Activated T-helper 1 cell treated with anti-CD3 and anti-CD28 coated beads, Interleukin-2, amount 50 U/mL, for 16 hours (primary cell): ENCODE measurements at places on chromosomes 16 and 17.
A peak's percentile ranks its signal among the peaks of the same experiment; 100 is the strongest.

DNA sequence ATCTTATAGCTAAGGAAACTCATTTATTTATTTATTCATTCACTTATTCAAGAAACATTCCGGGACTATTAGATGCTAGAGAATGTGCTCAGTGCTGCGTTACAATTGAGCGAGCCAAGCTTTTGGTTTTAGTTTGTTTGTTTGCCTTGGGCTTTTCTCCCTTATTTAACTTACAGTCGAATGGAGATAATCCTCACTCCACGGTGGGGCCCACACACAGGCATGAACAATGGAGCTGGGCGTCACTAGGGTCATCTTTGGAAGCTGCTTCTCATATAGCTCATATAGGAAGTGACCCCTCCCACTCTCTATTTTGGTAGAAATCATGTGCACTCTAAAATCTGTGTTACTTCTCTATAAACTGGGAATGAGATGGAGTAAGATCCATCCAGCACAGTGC lies 210.0 kb downstream of the TMEM114 start:
- DNase-seq: no peak

DNA sequence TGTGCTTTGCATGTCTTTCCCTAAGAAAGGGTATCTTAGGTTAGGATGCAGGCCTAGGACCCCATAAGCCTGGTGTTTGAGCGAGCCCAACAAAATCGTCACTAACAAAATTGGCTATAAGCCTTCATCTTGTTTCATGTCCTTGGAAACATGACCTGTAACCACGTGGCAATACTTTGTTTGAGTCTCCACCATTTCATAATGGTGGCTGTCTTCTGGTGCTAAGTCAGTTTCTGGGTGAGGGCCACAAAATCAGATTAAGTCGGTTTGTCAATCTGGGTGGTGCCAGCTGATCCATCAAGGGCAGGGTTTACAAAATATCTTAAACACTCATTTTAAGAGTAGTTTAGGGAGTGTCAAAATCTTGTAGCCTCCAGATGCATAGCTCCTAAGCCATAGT lies 33.0 kb downstream of the C16orf54 start:
- DNase-seq: no peak

- DNase-seq: no peak
Observed at GRCh38 chr16:87198881-87199280, 118.3 kb downstream of the C16orf95 start.

GRCh38 chr16:79047337-79047736 lies 553.2 kb downstream of the MAF start:
- no peak for DNase-seq

DNA sequence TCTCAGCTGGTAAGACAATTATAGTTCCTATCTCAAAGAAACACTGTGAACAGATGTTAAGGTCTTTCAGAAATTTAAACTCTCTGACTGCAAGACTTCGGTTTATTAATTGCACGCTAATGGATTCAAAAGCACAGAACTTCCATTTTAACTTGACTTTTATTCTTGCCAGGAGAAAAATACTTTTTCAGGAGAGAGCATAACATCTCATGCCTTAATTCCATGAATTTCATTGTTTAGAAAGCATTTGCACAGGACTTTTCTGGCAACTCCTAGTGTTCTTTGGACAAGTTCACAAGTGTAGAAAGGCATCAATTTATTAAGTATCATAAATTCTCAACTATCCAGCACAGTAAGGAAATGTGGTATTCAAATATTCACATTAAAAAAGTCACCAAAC lies 22.4 kb downstream of the STX8 start:
- DNase-seq: no peak

DNA sequence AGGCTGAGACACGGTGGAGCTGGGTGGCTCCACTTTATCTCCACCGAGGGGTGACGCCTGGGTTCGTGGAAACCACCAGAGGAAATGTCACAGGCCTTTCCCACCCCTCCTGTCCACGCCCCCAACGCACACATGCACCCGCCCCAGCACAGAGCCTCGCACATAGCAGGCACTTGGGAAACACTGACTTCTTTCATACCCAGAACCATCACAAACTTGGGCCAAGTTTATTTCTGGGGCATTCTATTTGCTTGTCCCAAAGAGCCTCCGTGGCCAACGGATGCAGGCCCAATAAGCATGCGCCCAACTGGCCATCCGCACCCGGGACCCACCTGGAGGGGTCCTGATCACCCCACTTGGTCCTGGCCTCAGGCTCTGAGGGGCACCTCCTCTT lies 3.3 kb downstream of the BCAR1 start:
- no peak for DNase-seq

- DNase-seq: peak; percentile 70
Observed at GRCh38 chr16:3074860-3075522, 9.6 kb downstream of the IL32 start.

DNA sequence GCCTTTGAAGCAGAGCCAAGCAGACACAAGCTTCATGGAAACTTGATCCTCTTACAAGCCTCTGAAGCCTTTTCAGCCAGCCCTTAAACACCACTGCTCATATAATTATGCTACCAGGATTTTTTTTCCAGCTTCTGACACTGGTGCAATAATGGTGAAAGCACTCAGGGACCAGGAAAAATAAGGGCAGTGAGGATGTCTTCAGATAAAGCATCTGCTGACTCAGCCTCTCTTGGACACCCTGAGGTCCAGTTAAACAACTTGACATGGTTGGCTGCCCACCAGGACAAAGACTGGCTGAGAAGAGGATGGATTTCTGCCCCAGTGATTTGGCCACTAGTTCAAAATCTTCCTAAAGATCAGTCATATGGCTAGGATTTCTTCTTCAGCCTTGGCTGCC lies 124.2 kb upstream of the N4BP1 start:
- DNase-seq: no peak

DNA sequence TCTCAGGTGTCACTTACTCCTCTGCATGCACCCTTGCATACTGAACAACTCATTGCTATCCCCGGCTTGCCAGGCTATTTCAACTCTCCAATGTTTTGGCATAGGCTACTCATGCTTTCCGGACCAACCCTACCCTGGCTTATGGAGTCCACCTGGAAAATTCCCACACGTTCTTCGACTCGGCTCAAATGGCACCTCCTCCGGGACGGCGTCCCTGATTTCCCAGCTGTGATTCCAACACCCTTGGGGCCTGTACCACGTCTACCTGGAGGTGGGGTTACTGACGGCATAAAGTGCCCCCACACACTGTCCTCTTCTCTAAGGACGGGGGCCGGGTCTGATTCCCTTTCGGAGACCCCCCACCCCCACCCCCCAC lies 498 bp downstream of the SMYD4 start:
- no peak for DNase-seq

GRCh38 chr16:728131-728889 lies 1.4 kb downstream of the HAGHL start:
- no peak for DNase-seq

GRCh38 chr16:69926241-69926640 lies 24.9 kb upstream of the CLEC18A start:
- no peak for DNase-seq

GRCh38 chr17:78111016-78111726 lies 17.4 kb downstream of the TMC6 start:
- DNase-seq: no peak

GRCh38 chr16:49562228-49562627 lies 188.6 kb downstream of the C16orf78 start:
- no peak for DNase-seq

- no peak for DNase-seq
Observed at GRCh38 chr17:13346592-13346991, 255.1 kb downstream of the HS3ST3A1 start.

DNA sequence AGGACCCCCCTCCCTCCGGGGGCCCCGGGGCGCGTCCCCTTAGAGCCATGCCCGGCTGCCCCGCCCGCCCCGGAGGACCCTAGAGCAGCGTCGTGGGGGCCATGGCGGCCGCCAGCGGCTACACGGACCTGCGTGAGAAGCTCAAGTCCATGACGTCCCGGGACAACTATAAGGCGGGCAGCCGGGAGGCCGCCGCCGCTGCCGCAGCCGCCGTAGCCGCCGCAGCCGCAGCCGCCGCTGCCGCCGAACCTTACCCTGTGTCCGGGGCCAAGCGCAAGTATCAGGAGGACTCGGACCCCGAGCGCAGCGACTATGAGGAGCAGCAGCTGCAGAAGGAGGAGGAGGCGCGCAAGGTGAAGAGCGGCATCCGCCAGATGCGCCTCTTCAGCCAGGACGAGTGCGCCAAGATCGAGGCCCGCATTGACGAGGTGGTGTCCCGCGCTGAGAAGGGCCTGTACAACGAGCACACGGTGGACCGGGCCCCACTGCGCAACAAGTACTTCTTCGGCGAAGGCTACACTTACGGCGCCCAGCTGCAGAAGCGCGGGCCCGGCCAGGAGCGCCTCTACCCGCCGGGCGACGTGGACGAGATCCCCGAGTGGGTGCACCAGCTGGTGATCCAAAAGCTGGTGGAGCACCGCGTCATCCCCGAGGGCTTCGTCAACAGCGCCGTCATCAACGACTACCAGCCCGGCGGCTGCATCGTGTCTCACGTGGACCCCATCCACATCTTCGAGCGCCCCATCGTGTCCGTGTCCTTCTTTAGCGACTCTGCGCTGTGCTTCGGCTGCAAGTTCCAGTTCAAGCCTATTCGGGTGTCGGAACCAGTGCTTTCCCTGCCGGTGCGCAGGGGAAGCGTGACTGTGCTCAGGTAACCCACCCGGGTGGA lies 759 bp downstream of the ALKBH5 start:
- peak; percentile 40 for DNase-seq

GRCh38 chr17:2233441-2233947 lies 70.1 kb downstream of the SMG6 start:
- DNase-seq: no peak

GRCh38 chr17:7329997-7330637 lies 982 bp upstream of the NEURL4 start:
- peak; percentile 46 for DNase-seq

GRCh38 chr17:75895370-75896155 lies 1.2 kb downstream of the TRIM65 start:
- DNase-seq: no peak

- no peak for DNase-seq
Observed at GRCh38 chr17:50447870-50448595, 20.6 kb downstream of the CHAD start.

DNA sequence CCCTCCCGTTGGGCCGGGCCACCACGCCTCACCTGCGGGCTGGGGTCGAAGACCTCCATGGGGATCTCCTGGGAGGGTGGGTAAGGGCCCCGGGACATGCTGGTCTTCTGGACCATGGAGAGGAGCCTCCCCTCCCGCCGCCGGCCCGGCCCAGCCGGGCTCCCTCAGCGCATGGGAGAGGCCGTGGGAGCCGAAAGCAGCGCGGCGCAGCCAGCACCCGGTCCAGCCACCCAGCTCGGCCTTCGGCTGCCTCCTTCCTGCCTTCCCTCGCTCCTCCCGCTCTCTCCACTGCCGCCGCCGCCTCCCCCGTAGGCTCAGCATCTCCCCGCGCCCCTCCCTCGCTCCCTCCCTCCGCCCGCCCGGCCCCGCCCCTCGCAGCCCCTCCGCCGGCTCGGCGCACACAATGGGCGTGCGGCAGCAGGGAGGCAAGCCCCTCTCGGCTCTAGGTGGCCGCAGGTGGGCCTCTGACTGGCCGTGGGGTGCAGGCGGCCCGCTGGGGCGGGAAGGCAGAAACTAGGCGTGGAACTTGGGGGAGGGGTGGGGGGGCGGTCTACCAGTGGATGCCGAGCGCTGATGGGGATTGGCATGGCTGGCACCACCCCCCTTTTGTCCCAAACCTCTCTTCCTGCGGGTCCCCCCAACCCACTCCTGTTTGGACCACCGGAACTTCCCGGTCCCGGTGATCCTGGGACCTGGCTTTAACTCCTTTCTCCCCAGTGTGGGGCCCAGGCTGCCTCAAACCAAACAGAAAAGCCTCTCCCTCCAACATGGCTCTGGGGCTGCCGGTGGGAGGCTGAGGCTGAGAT lies at the start of gene CACNB1:
TSS of gene CACNB1 (minus strand) at position 290 of the 806 bp plus-strand sequence. CDS start at position 116, 174 bp downstream.
- peak; percentile 60 for DNase-seq

- DNase-seq: no peak
Observed at GRCh38 chr16:61332461-61332860, 703.8 kb downstream of the CDH8 start.

DNA sequence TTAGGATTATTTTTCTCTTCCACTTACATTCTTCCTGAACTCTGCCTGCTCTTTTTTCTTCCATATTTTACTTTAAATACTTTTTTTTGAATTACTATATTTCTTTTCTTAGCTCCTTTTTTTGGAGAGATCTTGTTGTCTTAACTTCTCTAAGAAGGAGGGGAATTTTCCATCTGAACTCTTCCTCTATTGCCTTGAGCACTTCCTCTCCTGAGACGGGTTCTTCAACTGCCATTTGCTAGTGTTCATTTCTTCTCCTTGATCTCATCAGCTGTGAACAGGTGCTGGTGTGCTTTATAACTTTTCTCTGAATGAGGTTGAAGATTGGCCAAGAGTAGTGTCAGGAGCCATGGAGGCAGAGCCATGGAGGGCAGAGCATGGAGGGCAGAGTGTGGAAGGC lies 15.1 kb upstream of the CD300LD start:
- no peak for DNase-seq

DNA sequence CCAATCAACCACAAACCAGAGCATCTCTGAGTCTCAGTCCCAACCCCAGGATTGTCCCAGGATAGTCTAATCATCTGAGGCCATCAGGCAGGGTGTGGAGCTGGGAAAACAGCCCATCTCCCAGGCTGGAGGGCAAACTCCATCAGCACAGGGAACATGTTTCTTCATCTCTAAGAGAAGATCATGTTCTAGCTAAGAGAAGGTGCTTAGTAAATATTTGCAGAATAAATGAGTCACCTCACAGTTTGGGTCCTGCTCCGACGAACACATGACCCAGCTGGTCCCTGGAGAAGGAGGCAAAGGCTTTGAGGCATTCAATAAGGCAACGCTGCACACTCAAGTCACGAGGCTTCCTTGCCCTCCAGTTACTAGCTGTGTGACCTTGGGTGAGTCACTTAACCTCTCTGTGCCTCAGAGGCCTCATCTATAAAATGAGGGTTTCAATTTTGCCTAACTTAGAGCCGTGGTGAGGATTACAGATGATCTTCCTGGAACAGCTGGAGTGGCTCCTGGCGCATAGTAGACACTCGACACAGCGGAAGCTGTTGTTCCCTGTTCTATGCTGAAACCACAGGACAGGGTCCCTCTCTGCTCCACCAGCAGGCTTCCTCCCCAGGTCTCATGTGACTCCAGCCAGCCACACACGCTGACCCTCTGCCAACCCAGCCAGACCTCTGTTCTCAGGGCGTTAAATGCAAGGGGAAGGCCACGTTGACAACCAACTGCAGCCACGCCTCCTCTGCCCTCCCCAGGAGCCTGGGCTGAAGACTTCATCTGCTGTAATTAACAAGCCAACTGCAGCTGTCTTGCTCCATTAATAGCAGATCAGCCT lies 10.3 kb upstream of the RPL38 start:
- no peak for DNase-seq

DNA sequence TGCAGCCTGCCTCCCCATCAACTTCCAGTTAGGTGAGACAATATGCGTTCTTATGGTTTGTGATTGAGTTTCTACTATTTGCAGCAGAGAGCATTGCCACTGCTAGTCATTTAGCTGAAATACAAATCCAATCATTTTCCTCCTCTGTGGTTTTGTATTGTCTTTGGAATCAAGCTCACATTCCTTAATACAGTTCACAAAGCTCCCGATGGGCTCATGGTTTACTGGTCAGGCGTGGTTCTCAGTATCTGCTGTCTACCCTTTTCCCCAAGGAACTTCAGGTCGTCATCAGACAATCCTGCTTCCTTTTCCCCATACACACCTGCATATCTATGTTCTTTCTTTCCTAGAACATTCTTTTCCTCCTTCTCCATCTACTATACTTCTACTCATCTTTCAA lies 69.6 kb upstream of the GAS7 start:
- DNase-seq: no peak
